Stimulated activated CD8-positive, alpha-beta memory T cell treated with anti-CD3 and anti-CD28 coated beads, Interleukin-15, amount 100 ng/mL, for 4 hours (primary cell): ENCODE measurements at places on chromosomes 16 and 17.

- no peak for DNase-seq
Observed at GRCh38 chr16:69762814-69763598, 874 bp downstream of the WWP2 start.

DNA sequence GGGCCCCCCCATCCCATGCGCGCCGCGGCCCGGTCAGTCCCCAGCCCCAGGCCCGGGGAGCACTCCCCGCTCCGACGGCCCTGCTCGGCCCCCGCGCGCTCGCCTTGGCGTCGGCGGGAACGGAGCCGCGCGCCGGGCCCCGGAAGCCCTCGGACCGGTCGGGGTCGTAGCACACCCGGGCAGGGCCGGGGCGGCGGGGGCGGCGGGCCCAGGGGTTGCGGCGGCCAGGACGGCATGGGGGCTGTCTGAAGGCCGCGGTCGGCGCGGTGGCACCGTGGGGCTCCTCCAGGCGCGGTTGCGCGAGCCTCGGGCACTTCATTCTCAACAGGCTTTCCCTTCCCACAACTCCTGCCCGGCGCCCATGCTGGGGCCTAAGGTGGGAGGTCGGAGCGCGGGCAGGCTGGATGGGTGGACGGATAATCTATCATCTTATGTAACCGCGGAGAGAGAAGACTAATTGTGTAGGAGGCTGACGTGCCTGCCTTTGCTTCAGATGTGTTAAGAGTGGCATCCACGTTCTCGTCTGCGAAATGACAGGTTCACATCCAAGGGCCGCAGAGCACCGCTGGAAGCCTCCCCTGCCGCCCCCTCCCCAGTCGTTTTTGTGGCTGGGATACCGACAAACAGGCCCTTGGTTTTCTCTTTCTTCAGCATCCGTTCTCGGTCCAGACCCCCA, 708 bp downstream of the BAIAP2 start:
- DNase-seq = no peak

DNA sequence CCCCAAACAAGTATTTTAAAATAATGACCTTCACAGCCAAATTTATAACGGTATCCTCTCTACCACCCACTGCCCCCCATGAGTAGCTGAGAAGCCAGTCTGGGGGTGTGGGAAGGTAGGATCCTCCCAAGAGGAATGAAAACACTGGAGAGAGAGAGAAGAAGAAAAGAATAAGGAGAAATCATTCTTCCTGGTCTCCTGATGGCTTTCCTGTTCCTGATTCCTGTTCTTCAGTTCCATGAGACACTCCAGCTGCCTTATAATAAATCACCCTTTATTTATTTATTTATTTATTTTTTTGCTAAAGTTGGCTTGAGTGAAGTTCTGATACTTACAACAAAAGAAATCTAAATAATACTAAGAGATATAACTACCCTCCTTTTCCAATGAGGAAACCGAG, 56.4 kb upstream of the FAM20A start:
- DNase-seq = no peak

- DNase-seq = no peak
Observed at GRCh38 chr17:57273490-57273889, 17.2 kb downstream of the MSI2 start.

DNA sequence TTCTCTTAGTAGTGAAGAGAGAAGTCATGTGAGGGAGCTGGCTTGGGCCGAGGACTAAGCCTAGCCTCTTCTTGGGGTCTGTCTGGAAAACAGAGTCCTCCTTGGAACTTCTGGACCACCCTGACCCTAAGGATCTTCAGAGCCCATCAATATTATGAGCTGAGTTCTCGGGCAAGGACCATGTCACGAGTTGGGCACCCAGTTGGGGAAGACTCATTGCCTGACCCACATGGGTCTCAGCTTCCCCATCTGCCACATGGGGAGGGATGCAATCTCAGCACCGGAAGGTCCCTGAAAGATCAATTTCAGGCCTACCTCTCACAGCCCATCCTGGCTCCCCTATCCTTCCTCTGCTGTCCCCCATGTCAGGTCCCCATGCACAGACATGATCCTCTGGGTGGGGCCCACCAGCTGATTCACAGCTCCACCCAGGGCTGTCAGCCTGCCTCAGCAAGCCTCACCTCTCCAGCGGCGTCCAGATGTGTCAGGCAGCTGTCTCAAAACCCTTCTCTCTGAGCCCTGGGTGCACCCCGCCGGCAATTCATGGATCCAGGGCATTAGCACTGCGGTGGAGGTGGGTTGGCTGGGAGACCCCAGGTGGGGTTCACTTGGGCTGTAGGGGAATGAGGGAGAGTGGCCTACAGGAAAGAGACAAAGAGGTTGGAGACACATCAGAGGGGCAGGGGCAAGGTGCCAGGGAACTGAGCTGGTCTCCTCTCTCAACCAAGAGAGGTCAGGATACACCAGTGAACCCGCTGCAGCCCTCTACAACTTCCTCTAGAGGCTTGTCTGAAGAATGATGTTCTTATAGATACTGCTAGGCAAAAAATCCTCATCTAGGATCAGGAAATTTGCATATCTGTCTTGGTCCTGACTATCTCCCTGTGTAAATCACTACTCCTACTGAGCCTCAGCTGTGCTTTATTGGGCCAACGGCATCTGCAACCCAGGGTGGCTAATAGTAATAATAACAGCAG, 1.8 kb downstream of the NLRP1 start:
- DNase-seq = no peak

- DNase-seq = no peak
Observed at GRCh38 chr17:61568219-61569072, 22.6 kb downstream of the NACA2 start.

GRCh38 chr17:20800146-20800545, 220.6 kb downstream of the CDRT15L2 start:
- no peak for DNase-seq

DNA sequence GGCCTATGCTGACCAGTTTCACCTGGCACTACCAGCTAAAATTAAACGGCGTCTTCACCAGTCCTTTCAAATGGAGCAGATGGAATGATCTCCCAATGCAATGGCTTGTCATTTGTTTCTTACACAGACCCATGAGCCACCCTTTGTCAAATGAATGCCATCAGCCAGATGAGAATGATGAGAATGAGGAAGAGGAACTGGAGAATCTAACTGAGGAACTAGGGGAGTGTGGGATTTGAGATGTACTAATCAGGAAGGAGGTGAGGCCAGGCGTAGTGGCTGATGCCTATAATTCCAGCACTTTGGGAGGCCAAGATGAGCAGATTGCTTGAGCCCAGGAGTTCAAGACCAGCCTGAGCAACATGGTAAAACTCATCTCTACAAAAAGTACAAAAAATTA, 116.4 kb downstream of the HS3ST3A1 start:
- DNase-seq = no peak

DNA sequence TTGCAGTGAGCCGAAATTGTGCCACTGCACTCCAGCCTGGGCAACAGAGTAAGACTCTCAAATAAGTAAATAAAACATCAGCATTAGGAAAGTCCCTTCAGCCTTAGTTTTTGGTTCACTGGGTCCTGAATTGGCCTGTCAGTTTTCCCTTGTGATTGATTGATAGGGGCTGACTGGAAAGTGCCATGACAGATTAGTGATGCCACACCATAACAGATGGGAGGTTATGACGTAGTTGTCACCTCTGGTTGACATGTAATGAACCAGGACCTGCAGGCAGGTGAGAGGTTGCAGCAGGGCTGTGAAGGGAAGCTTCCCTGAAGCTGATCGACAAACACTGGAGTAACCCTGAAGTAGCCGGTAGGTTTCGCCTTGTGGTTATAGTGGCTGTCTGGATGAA, 41.8 kb downstream of the CDH3 start:
- no peak for DNase-seq

- no peak for DNase-seq
Observed at GRCh38 chr17:76076765-76077583, 2.0 kb upstream of the ZACN start.

- DNase-seq = no peak
Observed at GRCh38 chr16:67780847-67781564, 25.4 kb downstream of the RANBP10 start.
